NCI-H345 (cell line): ENCODE measurements at places on chromosomes 11 and 22.
A peak's percentile ranks its signal among the peaks of the same experiment; 100 is the strongest.

- DNase-seq = no peak
Observed at GRCh38 chr11:93477684-93478234, 65.4 kb downstream of the SMCO4 start.

GRCh38 chr11:64185175-64185692 lies 737 bp upstream of the STIP1 start:
- DNase-seq = no peak

DNA sequence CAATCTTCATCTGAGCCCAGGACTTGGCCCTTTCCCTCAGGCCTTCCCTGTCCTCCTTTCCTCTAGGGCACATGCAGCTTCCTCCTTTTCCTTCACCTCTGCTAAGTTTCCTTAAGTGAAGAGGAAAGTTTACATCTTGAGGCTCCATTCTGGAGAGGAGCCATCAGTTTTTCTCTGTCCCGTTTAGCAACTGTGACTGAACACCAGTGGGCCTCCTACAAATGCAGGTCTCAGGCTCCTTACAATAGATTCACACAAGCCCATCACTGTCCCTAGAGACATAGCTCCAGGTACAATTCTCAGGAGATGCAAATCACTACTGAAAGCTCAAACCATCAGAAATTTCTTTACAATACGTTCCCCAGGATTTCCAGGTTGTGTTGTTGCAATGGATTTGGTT lies 23.3 kb upstream of the LYVE1 start:
- no peak for DNase-seq

GRCh38 chr22:46728470-46728869 lies 9.6 kb downstream of the CERK start:
- DNase-seq = no peak

GRCh38 chr22:50101870-50102565 lies 12.2 kb downstream of the MOV10L1 start:
- DNase-seq = no peak

- peak; percentile 44 for DNase-seq
Observed at GRCh38 chr22:46074771-46075551, 75.4 kb upstream of the PPARA start.

DNA sequence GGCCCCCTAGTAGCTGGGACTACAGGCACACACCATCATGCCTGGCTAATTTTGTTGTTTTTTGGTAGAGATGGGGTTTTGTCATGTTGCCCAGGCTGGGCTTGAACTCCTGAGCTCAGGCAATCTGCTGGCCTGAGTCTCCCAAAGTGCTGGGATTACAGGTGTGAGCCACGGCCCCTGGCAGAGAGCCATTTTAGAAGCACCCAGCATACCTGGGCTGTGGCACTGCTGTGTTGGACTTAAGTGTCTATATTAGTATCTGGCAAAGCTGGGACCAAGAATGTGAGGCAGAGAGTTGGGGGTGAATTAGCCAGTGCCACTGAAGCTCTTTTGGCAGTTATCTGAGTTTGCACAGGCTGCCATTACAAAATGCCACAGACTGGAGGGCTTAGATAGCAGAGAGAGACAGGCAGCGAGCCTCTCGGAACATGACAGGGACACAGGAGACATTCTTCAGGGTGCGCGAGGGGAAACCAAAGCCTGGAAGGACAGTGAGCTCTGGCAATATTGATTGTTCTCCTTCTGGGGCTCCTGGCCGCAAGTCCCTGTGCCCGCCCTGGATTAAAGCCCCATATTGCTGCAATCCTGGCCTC lies 87.7 kb upstream of the ALX4 start:
- no peak for DNase-seq

DNA sequence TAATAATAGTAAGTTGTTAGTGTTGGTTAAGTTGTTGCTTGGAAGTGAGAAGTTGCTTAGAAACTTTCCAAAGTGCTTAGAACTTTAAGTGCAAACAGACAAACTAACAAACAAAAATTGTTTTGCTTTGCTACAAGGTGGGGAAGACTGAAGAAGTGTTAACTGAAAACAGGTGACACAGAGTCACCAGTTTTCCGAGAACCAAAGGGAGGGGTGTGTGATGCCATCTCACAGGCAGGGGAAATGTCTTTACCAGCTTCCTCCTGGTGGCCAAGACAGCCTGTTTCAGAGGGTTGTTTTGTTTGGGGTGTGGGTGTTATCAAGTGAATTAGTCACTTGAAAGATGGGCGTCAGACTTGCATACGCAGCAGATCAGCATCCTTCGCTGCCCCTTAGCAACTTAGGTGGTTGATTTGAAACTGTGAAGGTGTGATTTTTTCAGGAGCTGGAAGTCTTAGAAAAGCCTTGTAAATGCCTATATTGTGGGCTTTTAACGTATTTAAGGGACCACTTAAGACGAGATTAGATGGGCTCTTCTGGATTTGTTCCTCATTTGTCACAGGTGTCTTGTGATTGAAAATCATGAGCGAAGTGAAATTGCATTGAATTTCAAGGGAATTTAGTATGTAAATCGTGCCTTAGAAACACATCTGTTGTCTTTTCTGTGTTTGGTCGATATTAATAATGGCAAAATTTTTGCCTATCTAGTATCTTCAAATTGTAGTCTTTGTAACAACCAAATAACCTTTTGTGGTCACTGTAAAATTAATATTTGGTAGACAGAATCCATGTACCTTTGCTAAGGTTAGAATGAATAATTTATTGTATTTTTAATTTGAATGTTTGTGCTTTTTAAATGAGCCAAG lies 2.7 kb downstream of the NEAT1 start:
- DNase-seq = no peak

- DNase-seq = no peak
Observed at GRCh38 chr11:71244116-71244810, 8.1 kb downstream of the SHANK2 start.

DNA sequence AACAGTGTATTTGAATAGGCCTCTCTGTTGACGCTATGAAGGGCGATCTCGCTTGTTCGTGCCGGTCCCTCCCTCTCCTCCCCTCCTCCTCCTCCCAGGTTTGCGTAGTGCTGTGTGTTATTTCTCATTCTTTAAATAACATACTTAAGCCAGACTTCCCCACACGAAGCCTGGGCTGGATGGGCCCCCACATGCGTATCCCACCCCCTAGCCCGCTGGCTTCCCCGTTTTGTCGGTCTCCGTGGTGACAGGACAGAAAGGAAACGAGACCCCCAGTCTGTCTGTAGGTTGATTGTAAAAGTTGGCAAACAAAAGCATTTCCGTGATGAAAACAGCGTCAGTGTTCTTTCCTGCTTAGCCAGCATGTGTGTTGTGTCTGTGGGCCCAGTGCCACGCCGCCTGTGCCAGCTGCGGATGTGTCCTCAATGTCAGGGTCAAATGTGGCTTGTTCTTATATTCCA lies 27.3 kb downstream of the FAM118A start:
- DNase-seq = no peak

DNA sequence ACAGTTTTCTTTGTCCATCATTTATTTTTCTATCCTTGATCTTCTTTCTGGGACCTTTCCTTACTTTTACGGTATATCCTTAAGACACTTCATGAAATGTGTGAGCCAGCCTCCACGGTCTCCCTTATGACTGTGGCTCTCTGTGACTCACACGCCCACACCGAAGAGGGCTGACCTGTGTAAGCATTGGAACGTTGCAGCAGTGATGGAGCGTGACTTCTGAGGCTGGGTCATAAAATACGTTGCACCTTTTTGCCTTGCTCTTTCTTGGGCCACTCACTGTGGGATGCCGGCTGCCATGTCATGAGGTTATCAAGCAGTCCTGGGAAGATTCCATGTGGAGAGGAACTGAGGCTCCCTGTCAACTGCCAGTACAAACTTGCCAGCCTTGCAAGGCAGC lies 96.3 kb upstream of the RAB1B start:
- no peak for DNase-seq

- no peak for DNase-seq
Observed at GRCh38 chr11:20723366-20723765, 54.0 kb downstream of the NELL1 start.

GRCh38 chr11:69936771-69937170 lies 117.6 kb upstream of the FGF3 start:
- no peak for DNase-seq

GRCh38 chr11:6402561-6402981 lies 12.3 kb downstream of the SMPD1 start:
- no peak for DNase-seq

DNA sequence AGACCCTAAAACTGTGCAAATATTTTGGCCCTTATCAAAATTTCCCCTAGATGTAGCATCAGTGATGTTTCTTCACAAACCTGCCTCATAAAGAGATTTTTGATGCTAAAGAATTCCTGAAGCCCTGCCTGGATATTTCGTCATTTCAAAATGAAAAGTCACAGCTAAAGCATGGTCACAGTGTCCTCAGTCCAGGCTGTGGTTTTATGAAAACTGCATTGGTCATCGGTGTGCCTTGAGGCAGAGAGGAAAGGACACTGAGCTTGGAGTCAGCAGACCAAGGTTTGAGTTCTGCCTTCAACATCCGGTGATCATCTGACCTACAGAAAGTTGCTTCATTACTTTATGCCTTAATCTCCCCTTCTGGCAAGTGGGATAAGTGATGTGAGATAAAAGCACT lies 34.8 kb upstream of the ALKBH3 start:
- no peak for DNase-seq

GRCh38 chr22:40519284-40519947 lies 117.1 kb downstream of the MRTFA start:
- DNase-seq = no peak

- no peak for DNase-seq
Observed at GRCh38 chr11:10908215-10908951, 50.5 kb upstream of the ZBED5 start.
